Peyer's patch (tissue), 4 donors: ENCODE measurements at places on chromosomes 1 and 21. TPM values are rescaled to one million over a fixed set of nuclear protein-coding genes. Genes with fewer than 3 reads are reported as not detected.

DNA sequence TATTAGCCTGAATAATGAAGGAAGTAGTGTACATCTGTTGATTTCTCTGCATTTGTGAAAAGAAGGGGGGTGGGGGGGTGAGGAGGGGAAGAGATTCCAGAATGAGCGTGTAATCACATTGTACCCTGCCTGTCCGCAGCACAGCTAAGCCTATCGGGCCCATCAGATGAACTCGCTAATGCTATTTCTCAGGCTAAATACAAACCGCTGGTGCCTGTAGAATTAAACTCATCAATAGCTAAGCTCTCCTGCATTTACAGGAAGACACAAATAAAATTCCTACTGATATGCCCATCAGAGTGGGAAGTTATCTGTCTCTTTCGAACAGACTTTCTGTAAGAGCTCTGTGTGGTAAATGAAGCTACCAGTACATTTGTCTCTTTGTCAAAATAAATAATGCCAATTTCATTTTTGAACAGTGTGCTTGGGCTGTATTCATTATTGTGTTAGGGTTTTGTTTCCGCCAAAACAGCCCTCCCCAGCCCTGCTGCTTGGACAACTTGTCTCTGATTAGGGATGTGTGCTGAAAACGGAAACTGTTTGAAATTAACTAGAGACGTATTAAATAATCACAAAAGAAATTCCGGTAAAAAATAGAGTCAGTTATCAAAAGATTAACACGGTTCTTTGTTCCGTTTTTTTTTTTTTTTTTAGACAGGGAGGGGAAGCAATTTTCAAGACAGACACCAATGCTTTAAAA lies 305.4 kb downstream of the TTLL7 start:
- H3K4me1 ChIP-seq = no peaks in the 10 kb centered on the region
- H3K27ac ChIP-seq = no peak overlapping the region
- no peaks in the 10 kb centered on the region for H3K27me3 ChIP-seq
- no peak for DNase-seq
- no peak overlapping the region for H3K4me3 ChIP-seq
- no peaks in the 10 kb centered on the region for H3K36me3 ChIP-seq

GRCh38 chr1:17239420-17239819 lies 9.5 kb upstream of the PADI3 start:
- H3K27ac ChIP-seq = no peak overlapping the region
- H3K4me3 ChIP-seq = no peak overlapping the region
- H3K36me3 ChIP-seq = no peaks in the 10 kb centered on the region

DNA sequence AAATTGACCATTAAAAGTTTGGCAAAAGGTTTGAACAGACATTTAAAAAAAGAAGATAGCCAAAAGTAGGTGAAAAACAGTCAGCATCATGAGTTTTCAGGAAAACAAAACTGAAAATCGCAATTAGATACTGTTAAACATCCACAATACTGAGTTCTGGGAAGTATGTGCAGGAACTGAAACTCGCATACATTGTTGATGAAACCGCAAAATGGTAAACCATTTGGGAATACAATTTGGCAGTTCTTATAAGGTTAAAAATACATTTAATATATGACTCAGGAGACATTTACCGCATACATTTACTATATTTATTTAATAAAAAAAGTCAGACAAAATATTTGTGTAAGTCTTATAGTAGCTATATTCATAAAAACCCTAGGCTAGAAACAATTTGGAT lies 393.2 kb downstream of the COL11A1 start:
- no peak overlapping the region for H3K27ac ChIP-seq
- no peaks in the 10 kb centered on the region for H3K4me1 ChIP-seq
- H3K4me3 ChIP-seq = no peak overlapping the region
- no peaks in the 10 kb centered on the region for H3K27me3 ChIP-seq
- H3K36me3 ChIP-seq = no peaks in the 10 kb centered on the region

DNA sequence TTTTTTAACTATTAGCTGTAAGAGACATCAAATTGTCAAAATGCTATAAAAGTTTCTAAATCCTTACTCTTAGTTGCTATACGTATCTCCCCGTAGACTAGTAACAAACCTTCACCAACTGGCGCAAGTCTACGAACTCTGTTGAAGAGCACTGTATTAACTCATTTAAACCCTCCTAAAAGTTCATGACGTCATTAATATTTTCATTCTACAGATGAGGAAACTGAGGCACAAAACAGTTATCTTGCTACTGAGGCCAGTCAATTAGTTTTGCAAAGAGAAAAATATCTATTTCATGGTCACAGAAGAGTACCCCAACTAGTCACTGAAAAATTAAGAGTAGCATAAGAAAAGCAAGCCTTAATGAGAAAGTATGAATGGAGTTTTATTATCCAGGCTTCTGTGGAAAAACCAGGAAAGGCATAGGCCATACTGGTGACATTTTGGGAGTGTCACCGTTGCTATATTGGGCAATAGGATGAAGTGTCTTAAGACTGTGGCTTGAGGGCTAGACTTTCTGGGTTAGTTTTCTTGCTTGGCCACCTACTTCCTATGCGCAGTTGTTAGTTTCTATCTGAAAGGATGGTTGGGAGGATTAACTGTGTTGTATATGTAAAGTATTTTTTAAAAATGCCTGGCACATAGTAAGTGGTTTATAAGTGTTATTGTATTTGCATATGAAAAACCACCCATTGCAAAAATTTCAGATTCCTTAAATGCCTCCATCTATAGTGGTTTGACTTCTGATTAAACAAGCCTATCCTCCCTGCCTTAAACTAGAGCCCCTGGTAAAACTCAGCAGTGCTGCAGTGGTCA lies 52.4 kb upstream of the SYT14 start:
- DNase-seq = no peak
- no peaks in the 10 kb centered on the region for H3K36me3 ChIP-seq
- no peak overlapping the region for H3K27ac ChIP-seq
- H3K4me3 ChIP-seq = no peak overlapping the region
- no peaks in the 10 kb centered on the region for H3K27me3 ChIP-seq
- H3K4me1 ChIP-seq = no peaks in the 10 kb centered on the region

MRPL37 gene
- 52.8 TPM for total RNA-seq

DNA sequence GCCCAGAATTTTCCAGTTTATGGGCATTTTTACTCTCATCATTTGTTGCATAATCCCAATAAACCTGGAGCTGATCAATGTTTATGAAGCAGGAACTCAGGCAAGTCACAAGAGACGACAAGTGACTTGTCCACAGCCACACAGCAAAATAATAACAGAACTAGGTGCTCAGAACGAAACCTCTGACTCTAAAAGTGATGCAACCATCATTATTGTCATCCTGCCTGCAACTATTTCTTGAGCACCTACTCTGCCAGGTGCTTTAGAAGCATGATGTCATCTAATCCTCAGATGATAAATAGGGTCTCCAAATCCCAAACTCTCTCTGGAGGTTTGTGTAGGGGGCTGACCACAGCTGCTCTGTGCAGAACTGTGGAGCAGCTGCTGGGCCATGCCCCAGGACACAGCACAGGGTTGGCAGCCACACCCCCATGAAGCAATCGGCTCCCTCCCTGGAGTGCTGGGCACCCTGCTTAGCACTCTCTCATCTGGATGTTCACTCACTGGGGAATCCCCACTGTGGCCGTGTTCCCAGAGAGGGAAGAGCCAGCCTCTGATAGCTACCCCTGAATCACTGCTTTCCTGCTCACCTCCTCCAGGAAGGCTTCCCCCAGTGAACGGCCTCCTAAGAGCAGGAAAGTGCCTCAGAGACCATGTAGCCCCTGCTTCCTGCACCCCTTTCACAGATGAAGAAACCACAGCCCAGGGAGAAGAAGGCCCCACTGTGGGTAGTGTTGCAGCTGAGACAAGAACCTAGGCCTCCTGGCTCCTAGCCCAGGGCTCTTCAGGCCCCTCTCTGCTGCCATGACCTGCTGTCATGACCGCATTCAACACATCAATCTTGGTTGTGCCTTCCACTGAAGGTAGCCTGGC lies 2.1 kb downstream of the TTC22 start:
- H3K4me3 ChIP-seq = no peak overlapping the region
- no peaks in the 10 kb centered on the region for H3K27me3 ChIP-seq
- no peaks in the 10 kb centered on the region for H3K36me3 ChIP-seq
- peaks cover 5% of the 10 kb centered on the region for H3K4me1 ChIP-seq

UROD gene
- total RNA-seq = 43.4 TPM

GRCh38 chr21:18350216-18350615 lies 53.4 kb downstream of the TMPRSS15 start:
- H3K4me3 ChIP-seq = no peak overlapping the region
- no peaks in the 10 kb centered on the region for H3K4me1 ChIP-seq
- no peaks in the 10 kb centered on the region for H3K27me3 ChIP-seq
- no peak overlapping the region for H3K27ac ChIP-seq

GJA9 gene
- total RNA-seq = not detected

ATP6V1G3 gene
- not detected for total RNA-seq

GCSAML gene
- total RNA-seq = 0.28 TPM

- no peaks in the 10 kb centered on the region for H3K4me1 ChIP-seq
- no peaks in the 10 kb centered on the region for H3K36me3 ChIP-seq
- no peak for DNase-seq
- H3K27me3 ChIP-seq = no peaks in the 10 kb centered on the region
- H3K4me3 ChIP-seq = no peak overlapping the region
- no peak overlapping the region for H3K27ac ChIP-seq
Observed at GRCh38 chr1:93753791-93754763, 72.4 kb upstream of the BCAR3 start.

DNA sequence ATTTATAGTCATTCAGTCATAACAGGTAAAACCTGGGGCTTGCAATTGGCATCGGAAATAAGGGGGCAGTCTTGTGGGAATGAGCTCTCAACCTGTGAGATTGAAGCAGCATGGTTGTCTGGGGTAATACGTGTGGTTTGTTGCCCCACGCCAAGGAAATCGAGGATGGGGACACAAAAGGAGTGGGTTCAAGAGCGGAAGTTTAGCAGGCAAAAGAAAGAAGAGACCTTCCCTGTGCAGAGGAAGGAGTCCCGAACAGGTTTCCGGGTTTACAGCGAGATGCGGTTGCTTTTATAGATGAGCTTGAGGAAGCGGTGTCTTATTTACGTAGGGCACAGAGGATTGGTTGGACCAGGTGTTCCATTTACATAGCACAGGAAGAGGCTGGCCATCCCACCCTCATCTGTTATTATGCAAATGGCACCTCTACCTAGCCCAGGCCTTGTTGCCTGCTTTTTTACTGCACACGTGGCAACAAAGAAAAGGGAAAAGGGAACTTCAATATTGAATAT lies 37.3 kb downstream of the IFNAR1 start:
- H3K27me3 ChIP-seq = no peaks in the 10 kb centered on the region
- no peaks in the 10 kb centered on the region for H3K36me3 ChIP-seq
- peak overlapping the region; percentile 64 for H3K27ac ChIP-seq
- peak; percentile 82 for DNase-seq
- peak overlapping the region; percentile 28 for H3K4me3 ChIP-seq
- H3K4me1 ChIP-seq = peaks cover 6% of the 10 kb centered on the region

DNA sequence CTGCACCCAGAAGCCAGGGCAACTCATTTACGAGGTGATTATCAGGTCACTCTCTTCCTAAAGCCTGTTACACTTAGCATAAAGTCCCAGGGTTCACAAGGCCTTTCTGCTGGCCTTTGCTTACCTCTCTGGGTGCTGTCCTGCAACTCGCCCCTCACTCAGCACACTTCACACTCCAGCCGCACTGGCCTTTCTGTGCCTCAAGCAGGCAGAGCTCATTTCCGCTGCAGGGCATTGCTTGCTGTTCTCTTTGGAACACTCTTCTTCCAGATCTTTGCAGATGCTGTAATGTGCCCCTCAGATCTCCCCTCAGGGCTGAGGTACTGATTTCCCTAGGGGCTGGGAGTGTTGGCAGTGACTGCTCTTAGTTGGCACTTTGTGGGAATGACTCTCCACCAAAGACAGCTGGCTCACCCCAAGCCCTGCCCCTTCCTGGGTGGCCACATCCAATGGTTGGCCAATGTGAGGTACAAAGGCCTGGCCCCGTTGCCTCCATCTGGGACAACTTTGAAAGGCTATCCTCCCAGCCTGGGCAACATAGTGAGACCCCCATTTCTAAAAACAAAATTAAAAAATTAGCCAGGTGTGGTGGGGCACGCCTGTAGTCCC lies 50.8 kb upstream of the SSBP3 start:
- H3K36me3 ChIP-seq = no peaks in the 10 kb centered on the region
- H3K27ac ChIP-seq = no peak overlapping the region
- no peak for DNase-seq
- H3K4me3 ChIP-seq = no peak overlapping the region
- no peaks in the 10 kb centered on the region for H3K4me1 ChIP-seq

ODR4 gene
- total RNA-seq = 28.2 TPM

MEX3A gene
- total RNA-seq = not detected

PKN2 gene
- total RNA-seq = 201 TPM

MRPL24 gene
- total RNA-seq = 35.8 TPM

GRCh38 chr1:167121375-167122120 lies 27.7 kb downstream of the STYXL2 start:
- peaks cover 6% of the 10 kb centered on the region for H3K4me1 ChIP-seq
- H3K4me3 ChIP-seq = peak overlapping the region; percentile 61
- DNase-seq = peak; percentile 87
- H3K27ac ChIP-seq = no peak overlapping the region
- no peaks in the 10 kb centered on the region for H3K27me3 ChIP-seq
- no peaks in the 10 kb centered on the region for H3K36me3 ChIP-seq

MCOLN2 gene
- 4.7 TPM for total RNA-seq

SLAMF8 gene
- total RNA-seq = not detected

- H3K27me3 ChIP-seq = no peaks in the 10 kb centered on the region
- peak overlapping the region; percentile 86 for H3K27ac ChIP-seq
- DNase-seq = no peak
- no peaks in the 10 kb centered on the region for H3K36me3 ChIP-seq
- H3K4me1 ChIP-seq = peaks cover 3% of the 10 kb centered on the region
- peak overlapping the region; percentile 96 for H3K4me3 ChIP-seq
Observed at GRCh38 chr1:110208916-110209645, 1.0 kb upstream of the KCNC4 start.

CHODL gene
- total RNA-seq = not detected

DNA sequence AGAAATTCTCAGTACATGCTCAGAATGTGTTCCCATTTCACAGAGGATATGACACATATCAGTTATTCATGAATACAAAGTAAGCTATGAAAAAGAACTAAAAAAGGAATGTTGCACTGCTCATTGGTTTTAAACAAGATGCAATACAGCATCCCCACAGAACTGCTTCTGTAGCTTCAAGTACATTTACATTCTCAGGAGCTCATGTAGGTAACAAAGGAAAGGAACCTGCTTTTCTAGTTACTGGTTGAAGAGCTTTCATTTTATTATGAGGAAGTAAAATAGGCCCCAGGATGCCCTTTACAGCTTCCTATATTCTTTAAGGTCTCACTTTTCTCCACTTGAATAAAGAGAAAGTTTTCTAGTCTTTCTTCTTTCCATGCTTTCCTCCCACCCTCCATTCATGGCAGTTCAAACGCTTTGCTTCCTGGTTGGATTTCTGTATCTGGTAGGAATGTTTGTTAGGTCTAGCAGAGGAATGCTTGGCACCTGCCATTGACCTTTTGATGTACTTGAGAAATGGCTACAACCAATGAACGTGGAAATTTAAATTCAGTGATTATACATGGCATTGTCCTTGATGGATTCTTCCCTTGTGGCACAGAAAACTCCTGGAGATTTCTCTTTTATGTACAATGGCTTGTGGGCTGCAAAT lies 27.1 kb upstream of the KCNK2 start:
- DNase-seq = no peak
- no peaks in the 10 kb centered on the region for H3K4me1 ChIP-seq
- H3K36me3 ChIP-seq = no peaks in the 10 kb centered on the region
- H3K27ac ChIP-seq = no peak overlapping the region
- no peaks in the 10 kb centered on the region for H3K27me3 ChIP-seq

LYPLA2 gene
- 112 TPM for total RNA-seq
